ENCODE measurements at places on chromosomes 16 and 17. TPM values are rescaled to one million over a fixed set of nuclear protein-coding genes. Genes with fewer than 3 reads are reported as not detected.

DNA sequence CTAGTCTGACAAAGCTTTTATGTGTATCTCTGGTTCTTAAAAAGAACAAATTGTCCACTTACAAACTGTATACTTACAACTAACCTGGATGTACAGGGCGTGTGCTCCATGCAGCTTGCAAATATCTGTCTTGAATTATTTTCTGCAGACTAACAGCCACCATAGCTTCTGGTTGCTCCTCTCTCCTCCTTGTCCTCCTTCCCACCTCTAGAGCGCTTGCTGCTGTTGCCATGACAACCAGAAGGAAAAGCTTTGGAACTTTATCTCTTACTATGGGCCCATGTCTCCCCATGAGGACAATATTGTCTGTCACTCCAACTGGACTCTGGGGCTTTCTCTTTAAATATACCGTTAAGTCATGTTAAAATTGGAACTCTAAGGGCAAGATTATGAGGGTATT is 71.5 kb upstream of the DHX40 start:
- DNase-seq = no peak

GRCh38 chr16:2835638-2836493 is 5.8 kb downstream of the ZG16B start:
- DNase-seq = peak; percentile 93

Gene UMOD
- total RNA-seq = not detected

Gene FSCN2
- 2.4 TPM for total RNA-seq

DNA sequence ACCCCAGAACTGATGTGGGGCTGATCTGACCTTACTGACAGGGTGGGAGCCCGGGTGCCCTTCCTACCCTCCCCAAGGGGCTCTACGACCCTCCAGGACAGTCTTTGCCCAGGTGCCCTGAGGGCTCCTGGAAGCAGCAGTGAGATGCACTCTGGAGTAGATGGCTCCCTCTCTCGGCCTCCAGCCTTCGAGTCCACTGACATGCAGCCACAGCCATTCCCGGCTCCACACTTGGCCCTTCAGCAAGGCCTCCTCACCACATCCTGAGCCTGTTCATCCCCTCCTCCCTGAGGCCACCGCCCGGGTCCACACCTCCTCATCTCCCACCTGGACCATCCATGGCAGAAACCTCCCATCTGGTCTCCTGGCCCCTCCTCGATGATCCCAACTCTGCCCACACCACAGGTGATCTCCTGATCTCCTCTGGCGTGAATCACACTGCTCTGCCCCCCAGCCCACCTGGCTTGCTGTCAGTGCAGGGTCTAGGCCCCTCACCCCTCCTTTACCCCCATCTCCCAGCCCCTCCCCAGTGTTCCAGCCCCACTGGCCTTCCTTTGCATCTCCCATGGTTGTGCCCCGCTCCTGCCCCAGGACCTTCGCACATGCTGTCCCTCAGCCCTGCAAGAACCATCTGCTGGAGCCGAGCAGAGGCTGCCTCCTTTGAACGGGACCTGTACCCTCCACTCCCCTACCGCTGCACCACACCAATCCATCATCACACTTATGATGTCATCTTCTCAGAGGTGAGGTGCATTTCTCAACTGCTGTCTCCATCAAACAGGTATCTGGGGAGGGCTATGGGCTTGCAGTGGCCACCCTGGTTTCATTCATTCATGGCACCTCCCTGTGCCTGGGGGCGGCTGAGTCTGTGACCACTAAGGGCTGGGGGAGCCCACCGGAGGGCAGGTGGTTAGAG is 44.7 kb downstream of the SOCS1 start:
- DNase-seq = no peak

DNA sequence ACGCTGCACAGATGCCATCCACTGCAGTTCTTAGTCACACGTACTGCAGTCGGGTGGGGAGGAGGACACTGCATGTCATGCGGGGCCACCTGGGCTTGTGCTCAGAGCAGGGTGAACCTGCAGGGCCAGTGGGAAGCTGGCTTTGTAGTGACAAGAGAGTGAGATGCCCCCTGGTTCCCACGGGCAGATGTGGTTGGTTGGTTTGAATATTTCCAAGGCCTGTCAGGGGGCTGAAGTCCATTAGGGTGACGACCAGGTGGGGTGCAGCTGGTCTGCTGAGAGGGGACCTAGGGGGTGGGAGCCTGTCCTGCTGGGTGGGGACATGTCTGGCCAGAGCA is 14.3 kb downstream of the ZNF213 start:
- DNase-seq = no peak

DNA sequence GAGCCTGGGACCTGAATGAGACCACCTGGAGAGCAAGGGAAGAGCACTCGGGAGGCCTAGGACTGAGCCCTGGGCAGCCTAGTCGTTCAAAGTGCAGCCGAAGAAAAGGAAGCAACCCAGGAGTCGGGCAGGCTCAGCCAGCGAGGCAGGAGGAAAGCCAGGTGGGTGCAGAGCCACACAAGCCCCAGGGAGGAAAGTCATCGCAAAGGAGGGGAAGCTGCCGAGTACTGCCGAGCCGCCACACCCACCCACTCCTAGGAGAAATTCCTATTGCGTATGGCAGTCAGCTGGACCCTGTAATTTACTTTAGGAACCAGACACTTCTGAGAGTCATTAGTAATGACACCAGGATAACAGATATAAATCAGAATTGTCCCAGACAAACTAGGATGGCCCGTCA is 187.6 kb downstream of the KATNIP start:
- DNase-seq = no peak

Gene TMED6
- not detected for total RNA-seq

Gene KRTAP4-3
- not detected for total RNA-seq

Gene SLC16A13
- 0.62 TPM for total RNA-seq

DNA sequence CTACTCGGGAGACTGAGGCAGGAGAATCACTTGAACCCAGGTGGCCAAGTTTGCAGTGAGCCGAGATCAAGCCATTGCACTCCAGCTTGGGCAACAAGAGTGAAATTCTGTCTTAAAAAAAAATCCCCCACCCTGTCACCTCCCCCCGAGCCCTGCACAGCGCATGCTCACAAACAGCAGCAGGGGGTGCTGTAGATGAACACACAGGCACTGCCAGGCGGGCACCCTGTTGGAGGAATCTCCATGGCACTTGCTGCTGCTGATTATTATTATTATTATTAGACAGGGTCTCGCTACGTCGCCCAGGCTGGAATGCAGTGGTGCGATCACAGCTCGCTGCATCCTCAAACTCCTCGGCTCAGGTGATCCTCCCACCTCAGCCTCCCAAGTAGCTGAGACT is 24.6 kb downstream of the FZD2 start:
- peak; percentile 60 for DNase-seq

- no peak for DNase-seq
Observed at GRCh38 chr16:59586331-59586730, 852.2 kb upstream of the GOT2 start.

Gene CA4
- not detected for total RNA-seq

Gene AANAT
- not detected for total RNA-seq

- no peak for DNase-seq
Observed at GRCh38 chr16:60204181-60204580, 1470.1 kb upstream of the GOT2 start.

Gene ZPBP2
- total RNA-seq = not detected

DNA sequence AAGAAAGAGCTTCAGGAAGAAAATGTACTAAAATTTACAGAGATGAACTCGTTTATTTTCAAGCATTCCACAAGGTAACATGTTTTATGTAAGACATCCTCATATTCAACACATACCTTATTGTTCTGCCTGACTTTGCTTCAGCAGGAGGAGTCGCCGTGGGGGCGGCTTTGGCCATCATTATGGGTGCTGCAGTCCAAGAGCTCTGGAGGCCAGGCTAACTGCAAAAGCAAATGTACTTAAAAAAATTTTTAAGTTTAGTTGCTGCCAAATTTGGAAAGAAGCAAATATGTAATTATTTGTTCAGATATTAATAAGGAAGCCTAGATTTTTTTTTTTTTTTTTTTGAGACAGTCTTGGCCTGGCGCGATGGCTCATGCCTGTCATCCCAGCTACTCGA is 4.1 kb upstream of the SPG7 start:
- DNase-seq = no peak

DNA sequence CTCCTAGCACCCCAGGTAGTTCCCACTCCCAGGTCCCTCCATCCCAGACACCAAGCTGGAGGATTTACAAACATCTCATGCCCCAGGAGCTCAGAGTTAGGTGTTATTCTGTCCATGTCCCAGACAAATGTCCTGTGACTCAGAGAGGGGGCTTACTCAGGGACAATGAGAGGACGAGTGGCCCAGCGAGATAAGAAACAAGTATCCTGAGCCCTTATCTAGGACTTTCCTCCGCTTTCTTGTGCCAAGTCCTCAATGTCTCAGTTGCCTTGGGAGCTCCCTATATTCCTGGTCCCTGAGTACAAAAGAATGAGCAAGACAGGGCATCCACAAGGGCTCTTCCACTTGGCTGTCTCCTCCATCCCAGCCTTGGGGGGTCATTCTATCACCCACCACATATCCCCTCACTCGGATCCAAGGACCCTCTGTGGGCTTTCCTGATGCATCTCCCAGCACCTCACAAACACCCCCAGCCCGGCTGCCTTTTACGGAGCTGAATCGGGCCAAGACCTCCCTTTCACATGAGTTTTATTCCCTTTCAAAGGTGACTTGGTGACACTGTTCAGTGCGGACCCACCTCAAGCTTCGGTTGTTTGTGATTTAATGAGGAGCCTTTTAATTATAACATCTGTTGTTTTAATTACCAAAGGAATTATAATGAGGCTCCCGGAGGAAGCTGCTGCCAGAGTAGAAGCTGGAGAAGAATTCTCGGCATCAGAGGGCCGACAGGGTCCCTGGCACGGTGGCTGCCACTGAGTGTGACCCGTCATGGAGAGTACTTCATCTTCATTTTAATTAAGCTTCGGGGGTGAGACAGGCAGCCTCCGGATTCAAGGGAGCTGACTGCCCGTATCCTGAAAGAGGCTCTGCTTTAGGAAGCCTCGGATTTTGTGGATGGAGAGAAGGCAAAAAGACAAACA is 121.5 kb downstream of the WSCD1 start:
- no peak for DNase-seq
